ENCODE measurements at places on chromosomes 11 and 22.

- no peak for DNase-seq
Measured at GRCh38 chr11:107408762-107409211, 48.8 kb downstream of the CWF19L2 start.

GRCh38 chr11:69711822-69712801 is 8.3 kb upstream of the FGF19 start:
- no peak for DNase-seq

GRCh38 chr11:8567602-8568198 is 26.3 kb downstream of the STK33 start:
- DNase-seq, result no peak

DNA sequence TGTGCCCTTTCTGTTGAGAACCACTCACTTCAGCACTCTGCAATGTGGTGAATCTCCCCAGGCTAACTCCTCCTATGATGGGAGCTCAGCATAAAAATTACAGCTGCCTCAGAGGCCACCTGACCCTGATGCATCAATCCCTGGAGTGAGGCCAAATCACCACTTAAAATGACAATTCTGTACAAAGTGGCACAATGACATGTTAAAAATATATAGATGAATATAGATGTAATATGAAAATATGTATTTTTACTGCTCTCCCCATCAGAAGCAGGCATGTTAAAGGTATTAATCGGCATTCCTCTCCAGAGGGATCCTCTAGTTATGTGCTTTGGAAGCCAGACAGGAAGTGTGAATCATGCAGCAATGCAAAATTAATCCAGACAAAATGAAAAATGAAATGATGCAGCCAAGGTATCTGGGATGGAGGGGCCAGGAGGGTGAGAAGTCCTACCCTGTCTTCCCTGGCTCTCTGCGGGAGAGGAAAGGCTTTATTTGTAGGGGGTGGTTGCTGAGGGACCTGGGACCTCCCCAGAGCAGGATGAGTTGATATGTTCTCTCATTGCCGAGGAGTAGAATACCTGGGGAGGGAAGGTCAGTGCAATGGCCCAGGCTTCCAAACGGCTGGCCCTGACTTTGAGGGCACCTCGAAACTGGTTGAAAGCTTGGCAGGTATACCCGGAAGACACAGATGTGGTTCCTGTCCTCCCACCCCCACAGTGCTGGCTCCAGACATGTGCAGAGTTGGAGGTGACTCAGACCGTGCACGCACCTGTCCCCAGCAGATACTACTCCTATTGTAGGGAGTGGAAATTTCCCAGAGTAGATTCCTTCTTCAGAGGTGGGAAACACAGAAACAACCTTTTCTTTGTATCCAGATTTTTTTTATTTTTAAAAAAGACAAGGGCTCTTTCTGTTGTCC is 347.9 kb upstream of the NCAM1 start:
- no peak for DNase-seq

DNA sequence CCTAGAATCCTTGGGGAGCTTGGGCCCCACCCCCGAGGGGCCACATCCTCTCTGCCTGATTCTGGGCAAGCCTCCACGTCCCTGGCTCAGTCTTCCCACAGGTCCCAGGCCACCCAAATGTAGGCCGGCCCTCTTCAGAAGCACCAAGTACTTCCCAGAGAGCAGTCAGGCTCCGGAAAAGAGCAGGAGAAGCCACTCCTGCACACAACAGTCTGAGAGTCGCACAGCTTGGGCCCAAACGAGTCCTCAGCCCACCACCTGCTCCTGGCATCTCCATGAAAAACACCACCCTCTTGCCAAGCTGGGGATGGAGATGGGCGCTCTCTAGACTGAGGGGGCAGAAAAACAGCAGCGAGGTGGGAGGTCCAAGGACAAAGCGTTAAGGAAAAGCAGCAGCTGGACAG is 15.4 kb downstream of the EHD1 start:
- DNase-seq, result no peak

DNA sequence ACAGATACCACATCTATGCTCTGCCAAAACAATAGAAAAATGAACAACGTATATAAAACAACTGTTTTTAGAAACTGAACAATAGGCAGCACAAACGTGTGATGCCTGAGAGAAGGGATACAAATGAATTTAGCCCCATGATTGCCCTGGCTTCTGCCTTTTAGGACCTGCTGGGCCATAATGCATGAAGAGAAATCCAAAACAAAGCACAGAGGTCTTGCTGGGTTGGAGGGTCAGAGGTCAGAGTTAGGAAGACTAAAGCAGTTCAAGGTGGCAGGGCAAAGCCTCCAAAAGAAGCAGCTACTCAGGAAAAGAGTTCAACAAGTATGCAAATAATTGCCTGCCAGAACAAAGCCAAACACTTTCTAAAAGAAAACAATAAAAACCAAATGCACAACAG is 138.5 kb downstream of the TTC28 start:
- no peak for DNase-seq

GRCh38 chr22:28507896-28508295 is 171.7 kb downstream of the TTC28 start:
- no peak for DNase-seq

DNA sequence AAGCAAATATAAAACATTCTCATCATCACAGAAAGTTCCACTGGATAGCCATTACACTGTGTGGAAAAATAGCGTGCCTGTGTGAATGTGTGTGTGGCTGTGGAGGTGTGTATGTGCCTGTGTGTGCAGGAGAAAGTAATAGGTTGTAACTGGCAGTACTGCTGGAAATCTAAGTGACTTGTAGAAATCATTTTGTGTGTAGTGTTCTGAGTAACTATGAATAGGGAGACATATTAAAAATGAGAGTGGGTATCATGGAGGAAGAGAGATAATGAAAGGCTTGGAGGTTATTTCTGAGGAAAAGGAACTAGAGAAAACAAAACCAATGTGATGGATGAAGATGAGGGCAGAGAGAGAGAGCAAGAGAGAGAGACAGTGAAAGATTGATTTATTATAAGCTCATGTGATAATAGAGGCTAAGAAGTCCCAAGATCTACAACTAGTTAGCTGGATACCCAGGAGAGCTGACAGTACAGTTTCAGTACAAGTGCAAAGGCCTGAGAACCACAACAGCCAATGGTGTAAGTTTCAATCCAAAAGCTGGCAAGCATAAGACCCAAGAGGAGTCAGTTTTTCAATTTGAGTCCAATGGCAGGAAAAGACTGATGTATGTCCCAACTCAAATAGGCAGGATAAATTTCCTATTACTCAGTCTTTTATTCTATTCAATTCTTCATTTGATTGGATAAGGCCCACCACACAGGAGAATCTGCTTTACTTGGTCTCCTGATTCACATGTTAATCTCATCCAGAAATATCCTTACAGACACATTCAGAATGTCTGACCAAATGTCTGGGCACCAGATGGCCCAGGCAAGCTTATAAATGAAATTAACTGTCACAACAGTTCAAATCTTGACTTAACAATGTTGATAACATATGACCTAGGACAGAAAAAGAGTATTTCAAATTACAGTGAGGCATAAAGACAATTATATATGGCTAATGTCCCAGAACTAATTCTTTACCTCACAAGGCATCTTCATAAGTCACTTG is 14.9 kb downstream of the KBTBD3 start:
- DNase-seq, result no peak

- no peak for DNase-seq
Measured at GRCh38 chr11:123430721-123431497, 840 bp downstream of the GRAMD1B start.

DNA sequence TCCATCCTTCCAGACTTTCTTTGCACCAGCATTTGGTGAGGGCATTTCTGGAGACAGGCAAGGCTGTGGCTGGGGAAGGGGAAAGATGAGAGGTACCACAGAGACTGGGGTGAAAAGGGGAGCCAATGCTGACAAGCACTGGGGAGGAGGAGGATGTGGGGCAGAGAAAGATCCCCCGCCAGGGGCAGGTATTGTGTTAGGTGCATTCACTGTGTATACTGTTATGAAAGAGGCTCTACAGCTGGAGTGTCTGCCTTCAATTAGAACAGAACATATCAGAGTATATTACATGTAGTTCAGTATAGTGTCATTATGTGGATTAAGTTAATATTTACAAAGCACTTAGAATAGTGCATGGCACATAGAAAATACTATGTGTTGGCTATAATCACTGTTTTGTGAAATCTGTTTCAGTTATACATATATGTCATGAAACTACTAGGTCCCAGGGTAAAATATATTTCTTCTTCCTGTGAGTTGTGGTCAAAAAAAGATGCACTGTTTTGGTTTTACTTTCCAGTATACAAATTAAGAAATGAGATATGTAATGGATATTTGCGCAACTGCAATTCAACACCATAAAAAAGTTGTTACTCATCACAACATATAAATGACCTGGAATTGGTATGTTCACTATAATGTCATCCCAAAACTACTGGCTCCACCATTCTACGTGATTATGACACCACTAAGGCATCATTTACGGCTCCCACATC is 8.4 kb downstream of the MSANTD2 start:
- DNase-seq, result no peak

GRCh38 chr11:112115386-112115785 is 28.7 kb downstream of the SDHD start:
- DNase-seq, result no peak

- no peak for DNase-seq
Measured at GRCh38 chr22:39773976-39774539, 119.5 kb downstream of the ENTHD1 start.

- DNase-seq, result no peak
Measured at GRCh38 chr11:128179512-128179911, 407.8 kb downstream of the ETS1 start.

GRCh38 chr11:66421492-66422205 is 814 bp downstream of the NPAS4 start:
- no peak for DNase-seq

GRCh38 chr22:31399211-31400022 is at the start of gene DRG1:
Gene DRG1, plus strand, starts transcription at chr22:31399604. Its CDS starts 80 bp downstream, at chr22:31399684.
- no peak for DNase-seq

DNA sequence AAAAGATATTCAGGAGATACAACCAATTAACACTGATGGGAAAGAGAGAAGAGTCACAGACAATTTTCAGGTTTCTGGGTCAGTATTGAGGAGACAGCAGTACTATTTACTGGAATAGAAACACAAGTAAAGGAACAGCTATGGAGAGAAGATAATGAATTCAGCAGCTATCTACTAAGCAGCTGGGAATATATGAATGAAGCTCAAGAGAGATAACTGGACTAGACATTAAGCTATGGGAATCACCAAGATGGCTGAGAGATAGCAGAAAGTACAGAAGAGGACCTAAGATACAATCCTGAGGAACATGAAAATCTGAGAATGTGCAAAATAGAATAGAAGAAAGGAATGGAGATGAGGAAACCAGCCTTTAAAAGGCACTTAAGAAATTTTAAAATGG is 15.9 kb downstream of the ALG9 start:
- DNase-seq, result no peak

- DNase-seq, result no peak
Measured at GRCh38 chr22:38973289-38974169, 8.6 kb upstream of the APOBEC3B start.

GRCh38 chr11:112809429-112809828 is 151.8 kb upstream of the NCAM1 start:
- no peak for DNase-seq

DNA sequence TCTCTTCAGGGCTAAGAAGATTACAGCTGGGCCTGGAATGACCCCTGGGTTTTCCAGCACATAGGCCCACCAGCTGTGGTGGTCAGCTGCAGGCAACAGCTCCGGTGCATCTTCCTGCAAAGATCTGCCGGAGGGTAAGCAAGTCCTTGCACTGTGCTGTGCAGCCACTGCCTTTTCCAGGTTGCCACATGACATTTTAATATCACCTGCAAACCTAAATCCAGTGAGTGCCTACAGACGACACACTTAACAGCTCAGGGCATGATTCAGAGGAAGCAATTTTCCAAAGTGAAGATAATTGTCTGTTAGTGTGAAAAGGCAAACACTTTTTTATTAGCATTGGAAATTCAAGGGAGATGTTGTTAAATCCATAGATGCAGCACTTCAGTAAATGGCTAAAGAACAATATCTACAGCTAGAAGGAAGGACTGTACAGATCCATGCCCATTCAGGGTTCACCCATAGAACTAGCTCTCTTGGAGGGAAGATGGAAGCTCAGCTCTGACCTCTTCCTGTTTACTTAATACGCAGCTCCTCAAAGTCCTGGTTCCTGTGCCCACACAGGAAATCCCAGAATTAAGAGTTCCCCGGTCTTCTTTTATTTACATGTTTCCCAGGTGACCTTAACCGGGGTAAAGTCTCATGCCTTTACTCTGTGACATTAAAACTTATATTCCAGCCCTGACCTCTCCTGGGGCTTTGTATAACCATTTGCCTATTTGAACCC is 13.3 kb upstream of the NRIP3 start:
- DNase-seq, result no peak

DNA sequence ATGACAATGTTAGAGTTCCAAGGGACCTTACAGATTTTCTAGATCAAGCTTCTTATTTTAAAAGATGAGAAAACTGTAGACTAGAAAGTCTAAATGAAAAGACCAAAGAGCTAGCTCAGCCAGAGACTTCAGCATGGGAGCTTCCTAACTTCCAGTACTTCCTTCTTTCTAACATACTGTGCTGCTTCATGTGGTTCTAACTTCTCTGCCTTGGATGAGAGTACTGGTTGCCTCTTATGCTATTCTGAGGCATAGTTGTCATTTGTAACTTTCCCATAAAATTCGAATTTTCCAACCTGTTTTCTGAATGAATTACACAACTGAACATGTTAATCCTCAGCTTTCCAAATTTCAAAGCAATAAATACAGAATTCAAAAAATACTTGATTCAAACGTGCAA is 1.8 kb downstream of the MTMR2 start:
- DNase-seq, result no peak

- DNase-seq, result no peak
Measured at GRCh38 chr11:66146074-66146473, 76.0 kb downstream of the PACS1 start.

DNA sequence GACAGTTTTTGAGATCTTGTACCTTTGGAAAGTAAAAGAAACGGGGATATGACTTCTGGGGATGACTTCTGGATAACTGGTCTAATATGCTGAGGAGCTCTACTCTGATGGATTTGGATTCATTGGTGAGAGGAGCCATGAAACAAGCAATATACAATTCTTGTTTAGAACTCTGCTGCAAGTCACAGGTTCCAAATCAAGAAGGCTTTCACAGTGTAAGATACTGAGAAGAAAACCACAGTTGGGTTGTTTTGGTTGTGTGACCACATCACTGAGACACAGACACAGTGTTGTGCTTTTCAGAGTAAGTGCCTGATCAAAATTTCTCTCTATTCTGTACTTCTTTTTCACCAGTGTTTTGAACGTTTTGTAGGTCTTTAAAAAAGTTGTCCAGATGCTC is 13.1 kb upstream of the UCP2 start:
- no peak for DNase-seq

DNA sequence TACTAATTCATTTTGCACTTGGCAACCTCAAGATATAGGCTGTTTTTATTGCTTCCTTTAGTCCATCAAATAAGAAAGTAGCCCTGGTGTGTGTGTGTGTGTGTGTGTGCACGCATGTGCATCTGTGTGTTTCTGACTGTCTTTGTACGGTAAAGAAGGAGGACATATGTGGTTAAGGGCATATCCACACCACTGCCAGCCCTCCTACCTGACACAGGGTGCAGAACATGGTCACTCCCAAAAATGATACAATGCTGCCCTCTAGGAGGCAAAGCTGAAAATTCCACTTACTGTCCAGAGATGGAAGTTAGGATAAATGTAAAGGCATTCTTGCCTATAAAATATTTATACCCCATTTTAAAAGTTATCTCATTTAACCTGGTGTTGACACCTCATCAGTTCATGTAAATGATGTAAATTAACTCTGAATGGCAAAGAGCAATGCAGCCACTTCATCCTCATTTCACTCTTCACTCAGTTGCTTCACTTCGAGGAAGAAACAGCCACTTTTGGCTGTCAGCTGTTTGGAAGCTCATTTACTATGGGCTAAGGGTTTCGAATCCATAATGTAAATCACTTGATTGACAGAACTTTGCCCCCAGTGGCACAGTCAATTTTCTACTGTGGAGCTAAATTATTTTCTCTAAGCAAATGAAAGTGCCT is 83.1 kb upstream of the MTNR1B start:
- no peak for DNase-seq
